ENCODE measurements at places on chromosomes 4 and X.

DNA sequence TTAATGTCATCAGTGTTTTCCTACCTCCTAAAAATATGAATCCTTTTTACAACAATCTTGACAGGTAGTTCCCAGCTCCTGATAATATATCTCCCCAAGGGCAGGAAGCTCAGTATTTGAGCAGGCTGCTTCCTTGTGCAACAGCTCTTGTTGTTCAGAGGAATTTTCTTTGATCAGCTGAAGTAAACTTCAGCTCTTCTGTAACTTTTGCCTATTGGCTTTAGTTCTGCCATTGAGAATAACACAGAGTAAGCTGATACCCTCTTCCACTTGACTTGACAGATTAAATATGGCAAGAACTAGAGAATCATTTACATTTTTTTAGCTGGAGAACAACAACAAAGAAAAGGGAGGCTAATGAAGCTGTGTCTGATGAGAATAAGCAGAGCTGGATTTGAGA, 75.2 kb downstream of the LUZP4 start:
- DNase-seq, result no peak

GRCh38 chr4:23477905-23478304, 411.9 kb downstream of the PPARGC1A start:
- no peak for DNase-seq

GRCh38 chrX:9515973-9516538, 51.2 kb downstream of the TBL1X start:
- no peak for DNase-seq

DNA sequence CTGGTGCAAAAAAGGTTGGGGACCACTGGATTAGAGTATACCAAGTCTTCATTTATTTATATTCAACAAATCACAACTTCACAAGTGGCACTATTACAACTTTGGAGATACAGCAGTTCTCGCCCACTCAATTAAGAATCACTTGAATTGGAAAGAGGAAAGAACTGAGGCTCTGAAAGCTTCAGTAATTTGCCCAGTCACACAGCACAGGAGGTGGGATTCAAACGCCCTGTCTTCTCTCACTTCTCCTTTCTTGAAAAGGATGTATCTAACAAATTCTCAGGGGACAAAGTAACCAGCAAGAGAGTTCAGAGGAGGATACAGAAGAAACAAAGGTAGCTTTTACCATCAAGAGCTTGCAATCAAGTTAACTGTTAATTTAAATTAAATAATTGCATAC, 12.4 kb downstream of the SMIM14 start:
- no peak for DNase-seq

DNA sequence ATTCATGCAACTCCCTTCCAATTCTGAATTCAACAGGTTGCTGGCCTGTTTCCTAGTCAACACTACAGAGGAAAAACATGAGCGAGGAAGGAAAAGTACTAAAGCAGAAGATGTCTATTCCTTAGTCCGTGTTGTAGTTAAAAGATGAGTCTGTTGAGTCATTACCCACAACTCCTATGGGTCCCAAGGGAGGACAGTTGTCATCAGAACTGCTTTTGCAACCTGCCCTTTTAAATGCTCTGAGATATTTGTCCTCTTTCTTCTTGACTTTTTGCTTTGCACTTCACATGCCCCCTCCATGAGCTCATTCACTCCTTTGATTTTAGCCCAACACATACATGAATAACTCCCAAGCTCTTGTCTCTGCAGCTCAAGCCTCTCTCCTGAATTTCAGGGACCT, 119.2 kb downstream of the CORIN start:
- DNase-seq, result no peak

- no peak for DNase-seq
Observed at GRCh38 chr4:4418676-4419390, 31.9 kb downstream of the NSG1 start.

GRCh38 chr4:168797194-168797593, 212.9 kb downstream of the CBR4 start:
- no peak for DNase-seq

- no peak for DNase-seq
Observed at GRCh38 chr4:72312032-72312650, 256.9 kb downstream of the ADAMTS3 start.

GRCh38 chr4:167021545-167022155, 212.6 kb downstream of the SPOCK3 start:
- DNase-seq, result no peak

GRCh38 chr4:184091986-184092385, 125.7 kb downstream of the ENPP6 start:
- no peak for DNase-seq

Measured in cerebellar nuclear complex (tissue), 1 donor.